ENCODE measurements at places on chromosomes 7 and 10.
A peak's percentile ranks its signal among the peaks of the same experiment; 100 is the strongest.

DNA sequence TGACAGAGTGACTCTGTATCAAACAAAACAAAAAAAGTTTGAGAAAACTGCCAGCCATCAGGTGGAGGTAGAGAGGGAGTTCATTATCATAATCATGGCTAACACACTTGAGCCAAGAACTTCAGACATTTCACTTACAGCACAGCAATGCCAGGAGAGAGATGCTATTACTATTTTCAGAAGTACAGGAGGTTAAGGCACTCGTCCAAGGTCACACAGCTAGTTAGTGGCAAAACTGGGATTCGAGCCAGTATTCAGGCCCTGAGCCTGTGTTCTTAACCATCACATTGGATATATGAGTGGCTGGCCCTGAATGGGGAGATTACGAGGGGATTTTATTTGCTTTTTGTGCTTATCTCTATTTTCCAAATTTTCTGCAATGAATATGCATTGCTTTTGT is 24.8 kb upstream of the UNC5B start:
- DNase-seq = no peak

- DNase-seq = no peak
These were observed 852 bp upstream of the PRKAR1B start for GRCh38 chr7:727806-728460.

GRCh38 chr7:99459087-99459486 is 6.9 kb downstream of the ATP5MF start:
- DNase-seq = peak; percentile 50

GRCh38 chr7:134255814-134256213 is 60.9 kb downstream of the SLC35B4 start:
- no peak for DNase-seq

All from activated CD4-positive, alpha-beta T cell treated with anti-CD3 and anti-CD28 coated beads, Interleukin-2, Interleukin-6, amounts not matched to agents 100 ng/mL and 50 ng/mL, durations not matched to agents 16 hours and 8 hours (primary cell).